ENCODE measurements at places on chromosomes 4 and X.

DNA sequence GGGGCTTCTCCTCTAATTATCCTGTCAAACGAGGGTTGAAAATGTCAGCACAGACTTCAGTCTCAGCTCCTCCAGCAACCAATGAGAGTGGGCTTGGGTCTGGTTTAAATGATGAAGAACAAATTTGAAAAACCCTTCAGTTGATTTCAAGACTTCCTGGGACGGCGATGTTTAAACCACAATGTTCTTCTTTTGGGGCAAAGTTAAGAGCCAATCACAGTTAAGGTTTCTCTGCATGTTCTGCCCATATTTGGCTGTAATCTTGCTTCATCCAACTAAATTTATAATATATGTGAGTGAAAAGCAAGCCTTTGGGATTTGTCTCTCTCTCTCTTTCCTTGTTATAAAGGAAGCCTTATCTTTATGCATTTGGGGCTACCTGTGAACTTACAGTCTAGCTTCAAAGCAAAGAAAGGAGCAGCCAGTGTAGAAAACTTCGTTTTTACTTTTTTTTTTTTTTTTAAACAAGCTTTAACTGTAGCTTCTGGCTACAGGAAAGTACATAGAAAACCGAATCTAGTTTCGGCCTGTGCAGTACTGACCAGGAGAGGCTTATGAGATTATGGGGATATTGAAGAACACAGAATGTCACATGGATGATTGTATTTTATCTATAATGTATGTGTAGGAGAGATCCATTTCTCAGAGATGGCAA lies 46.8 kb upstream of the FAM9C start:
- no peak for DNase-seq

DNA sequence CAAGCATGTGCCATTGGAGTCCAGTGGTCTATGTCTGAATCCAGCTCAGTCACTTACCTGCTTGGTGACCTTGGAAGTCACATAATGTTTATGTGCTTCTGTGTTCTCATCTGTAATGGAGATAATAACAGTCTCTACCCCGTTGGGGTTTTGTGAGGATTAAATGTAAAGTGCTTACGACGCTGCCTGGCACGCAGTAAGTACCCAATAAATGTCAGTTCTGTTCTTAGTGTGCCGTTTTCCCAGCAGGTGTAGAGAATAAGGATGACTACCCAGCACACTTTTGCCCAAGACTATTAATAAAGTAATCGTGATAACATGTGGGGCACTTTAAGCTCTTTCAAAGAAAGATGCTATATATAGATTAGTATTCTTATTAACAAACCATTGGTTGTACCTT lies 56.7 kb downstream of the MTM1 start:
- DNase-seq: no peak

DNA sequence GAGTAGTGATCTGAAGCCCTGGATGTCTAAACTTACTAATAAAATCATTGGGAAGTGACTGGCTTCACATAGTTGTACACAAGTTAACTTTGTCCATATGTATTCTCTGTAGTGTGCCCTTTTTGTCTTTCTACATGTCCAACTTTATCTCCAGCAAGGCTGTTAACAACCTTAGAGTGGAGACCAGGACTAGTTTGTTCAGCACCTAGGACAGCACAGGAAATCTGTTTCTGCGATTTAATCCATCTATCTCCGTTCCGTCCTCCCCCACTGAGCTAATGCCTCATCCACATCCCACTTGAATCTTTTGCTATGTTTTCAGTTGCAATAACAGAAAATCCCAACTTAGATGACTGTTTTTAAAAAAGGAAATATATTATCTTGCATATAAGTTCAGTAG lies 3.4 kb upstream of the ARR3 start:
- no peak for DNase-seq

DNA sequence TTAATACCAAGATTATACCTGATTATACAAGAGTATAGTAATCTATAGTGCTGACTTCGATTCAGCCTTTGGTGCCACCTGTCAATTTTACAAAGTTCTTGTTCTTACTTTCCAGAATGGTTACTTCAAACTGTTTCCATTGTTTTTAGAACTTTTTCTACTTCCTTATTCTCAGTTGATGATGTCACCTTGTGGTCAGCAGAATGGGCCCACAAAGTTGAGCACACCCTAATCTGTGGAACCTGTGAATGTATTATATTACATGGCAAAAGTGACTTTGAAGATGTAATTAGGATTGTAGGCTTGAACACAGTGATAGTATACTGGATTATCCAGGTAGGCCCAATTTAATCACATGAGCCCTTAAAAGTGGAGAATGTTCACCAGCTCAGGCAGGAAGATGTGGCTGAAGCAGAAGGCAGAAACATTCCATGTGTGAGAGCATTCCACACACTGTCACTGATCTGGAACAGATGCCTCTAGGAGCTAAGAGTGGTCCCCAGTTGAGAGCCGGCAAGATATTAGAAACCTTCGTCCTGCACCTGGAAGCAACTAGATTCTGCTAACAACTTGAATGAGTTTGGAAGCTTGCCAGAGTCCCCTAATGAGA lies 6.3 kb upstream of the SGMS2 start:
- DNase-seq: no peak

- DNase-seq: no peak
These were observed 195.4 kb upstream of the PPP1R2C start for GRCh38 chrX:42973321-42973720.

DNA sequence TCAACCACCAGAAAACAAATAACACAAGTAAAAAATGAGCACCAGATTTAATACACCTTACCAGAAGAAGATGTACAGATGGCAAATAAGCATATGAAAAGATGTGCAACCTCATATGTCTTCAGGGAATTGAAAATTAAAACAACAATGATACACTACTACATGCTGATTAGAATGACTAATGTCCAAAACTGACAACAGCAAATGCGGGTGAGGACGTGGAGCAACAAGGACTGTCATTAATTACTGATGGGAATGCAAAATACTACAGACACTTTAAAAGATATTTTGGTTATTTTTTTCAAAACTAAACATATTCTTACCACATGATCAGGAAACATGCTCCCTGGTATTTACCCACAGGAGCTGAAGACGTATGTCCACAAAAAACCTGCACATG lies 140.3 kb downstream of the FRYL start:
- DNase-seq: no peak

DNA sequence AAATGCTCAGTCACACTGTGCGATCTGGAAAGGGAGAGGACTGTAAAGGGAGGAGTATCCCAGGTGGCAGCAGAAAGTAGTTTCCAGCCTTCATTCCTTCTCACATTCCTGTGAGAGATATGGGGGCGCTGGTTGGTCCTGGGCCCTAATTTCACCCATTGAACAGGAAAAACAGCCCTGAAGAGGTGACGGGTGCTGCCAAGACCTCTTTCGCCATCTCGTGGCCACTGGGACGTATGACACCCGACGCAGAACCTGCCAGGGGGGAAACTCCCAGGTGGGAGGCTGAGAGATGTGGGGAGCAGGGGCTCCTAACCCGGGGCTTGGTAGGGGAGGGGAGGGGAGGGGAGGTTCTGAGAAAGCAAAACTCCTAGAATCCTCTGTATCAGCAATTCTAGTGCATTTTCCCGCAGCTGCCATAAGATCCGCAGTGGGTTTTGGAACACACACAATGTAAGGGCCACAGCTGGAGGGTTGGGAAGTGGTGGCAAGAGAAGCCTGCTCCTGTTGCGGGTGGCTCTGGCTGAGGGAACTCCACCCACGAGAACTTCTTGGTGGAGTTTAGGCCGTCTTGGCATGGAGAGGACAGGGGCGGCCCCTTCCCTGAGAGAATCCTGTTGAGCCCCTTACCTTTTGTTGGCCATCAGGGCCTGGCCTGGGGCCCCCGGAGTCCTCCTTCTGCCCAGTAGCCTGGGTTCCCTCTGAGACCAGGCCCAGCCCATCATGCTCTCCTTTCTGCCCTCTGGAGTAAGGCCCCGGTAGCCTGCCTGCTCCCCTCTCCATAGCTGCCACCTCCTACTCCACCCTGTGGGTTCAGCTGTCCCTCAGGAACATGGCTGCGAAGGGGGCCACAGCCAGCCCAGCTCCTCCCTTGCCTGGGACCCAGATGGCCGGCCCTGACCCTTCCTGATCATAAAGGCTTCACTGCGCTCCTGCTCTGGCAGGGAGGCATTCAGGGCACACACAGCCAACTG lies 134.1 kb downstream of the OR13H1 start:
- DNase-seq: peak; percentile 14

DNA sequence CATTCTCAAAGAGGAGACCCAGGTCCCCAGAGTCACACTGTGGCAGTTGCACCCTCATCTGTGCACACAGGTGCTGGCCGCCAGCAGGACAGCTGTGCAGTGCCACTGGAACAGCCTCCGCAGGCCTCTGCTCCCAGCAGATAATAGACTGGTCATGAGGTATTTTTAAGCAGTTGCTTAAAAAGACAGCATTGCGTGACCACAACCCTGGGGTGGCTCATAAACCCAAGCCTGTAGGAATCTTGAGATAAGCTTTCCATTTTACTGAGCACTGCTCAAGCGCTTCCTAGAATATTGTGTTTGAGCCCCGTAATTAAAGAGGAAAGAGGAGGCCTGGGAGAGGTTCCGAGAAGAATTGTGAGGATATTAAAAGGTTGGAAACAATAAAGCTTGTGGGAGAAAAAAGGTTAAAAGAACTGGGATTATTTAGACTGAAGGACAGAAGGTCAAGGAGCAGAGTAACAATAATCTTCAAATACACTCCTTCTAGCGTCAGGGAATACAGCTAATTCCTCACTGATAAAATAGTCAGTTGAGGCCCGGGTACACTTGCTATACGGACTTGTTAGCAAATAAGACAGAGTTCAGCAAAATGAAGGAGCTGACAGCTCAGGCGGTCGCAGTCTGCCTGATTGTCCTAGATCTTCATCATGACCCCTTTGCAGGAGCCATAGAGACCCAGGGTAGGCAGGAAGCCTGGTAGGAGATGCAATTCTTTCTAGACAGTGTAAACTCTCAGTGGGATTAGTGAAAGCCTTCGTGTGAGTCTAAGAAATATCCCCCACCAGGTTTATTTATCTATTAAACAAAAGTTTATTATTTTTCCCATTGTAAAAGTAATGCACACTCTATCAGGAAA lies 86.2 kb upstream of the KIT start:
- DNase-seq: no peak

GRCh38 chrX:154458954-154459778 lies 1.1 kb downstream of the PLXNA3 start:
- DNase-seq: peak; percentile 12

- no peak for DNase-seq
These were observed 36.0 kb downstream of the CCNG2 start for GRCh38 chr4:77193046-77193445.

GRCh38 chr4:164509951-164510350 lies 244.0 kb upstream of the SMIM31 start:
- DNase-seq: no peak

- no peak for DNase-seq
These were observed 496.0 kb upstream of the AGA start for GRCh38 chr4:177938226-177938625.

DNA sequence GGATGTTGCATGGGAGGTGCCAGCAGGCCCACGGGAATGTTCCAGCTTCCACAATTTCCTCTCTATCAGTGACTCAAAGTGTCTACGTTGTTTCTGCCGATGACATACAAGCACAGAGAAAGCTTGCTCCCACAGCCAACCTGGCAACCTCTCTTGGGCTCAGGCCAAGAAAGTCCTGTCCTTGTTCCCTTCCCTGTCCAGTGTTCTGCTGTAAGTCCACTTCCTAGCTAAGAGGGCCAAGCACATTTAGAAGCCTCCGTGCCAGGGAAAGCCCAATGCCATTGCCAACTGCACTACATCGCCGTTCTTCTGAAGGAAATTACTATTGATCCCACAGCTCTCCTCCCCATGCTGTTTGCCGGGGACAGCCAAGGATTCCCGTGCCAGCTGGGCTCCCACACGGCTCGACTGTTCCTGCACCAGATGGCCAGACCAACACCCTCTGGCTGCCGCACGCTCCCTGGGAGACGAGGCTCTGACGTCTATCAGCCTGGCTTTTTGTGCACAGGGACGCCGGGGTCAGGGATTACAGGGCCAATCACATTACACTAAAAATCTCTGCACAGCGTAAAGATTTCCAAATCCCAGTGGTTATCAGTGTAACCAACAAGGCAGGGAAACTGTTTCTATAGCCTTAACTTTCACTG lies 284.0 kb downstream of the BCOR start:
- DNase-seq: no peak

DNA sequence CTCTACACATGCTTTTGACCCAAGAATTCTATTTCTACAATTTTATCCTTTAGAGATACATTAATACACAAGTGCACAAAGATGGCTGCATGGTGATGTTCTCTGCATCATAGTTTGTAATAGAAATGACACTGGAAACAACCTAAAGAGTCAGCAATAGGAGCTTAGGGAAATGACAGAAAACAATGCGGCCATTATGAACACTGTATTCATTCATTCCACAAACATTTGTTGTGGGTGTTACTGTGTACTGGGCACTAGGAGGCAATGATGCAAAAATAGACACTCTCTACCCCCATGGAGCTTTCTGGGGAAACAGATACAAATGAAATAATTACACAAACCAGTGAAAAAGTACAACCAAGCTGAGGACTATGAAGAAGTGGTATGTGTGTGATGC lies 32.0 kb downstream of the IDS start:
- no peak for DNase-seq

DNA sequence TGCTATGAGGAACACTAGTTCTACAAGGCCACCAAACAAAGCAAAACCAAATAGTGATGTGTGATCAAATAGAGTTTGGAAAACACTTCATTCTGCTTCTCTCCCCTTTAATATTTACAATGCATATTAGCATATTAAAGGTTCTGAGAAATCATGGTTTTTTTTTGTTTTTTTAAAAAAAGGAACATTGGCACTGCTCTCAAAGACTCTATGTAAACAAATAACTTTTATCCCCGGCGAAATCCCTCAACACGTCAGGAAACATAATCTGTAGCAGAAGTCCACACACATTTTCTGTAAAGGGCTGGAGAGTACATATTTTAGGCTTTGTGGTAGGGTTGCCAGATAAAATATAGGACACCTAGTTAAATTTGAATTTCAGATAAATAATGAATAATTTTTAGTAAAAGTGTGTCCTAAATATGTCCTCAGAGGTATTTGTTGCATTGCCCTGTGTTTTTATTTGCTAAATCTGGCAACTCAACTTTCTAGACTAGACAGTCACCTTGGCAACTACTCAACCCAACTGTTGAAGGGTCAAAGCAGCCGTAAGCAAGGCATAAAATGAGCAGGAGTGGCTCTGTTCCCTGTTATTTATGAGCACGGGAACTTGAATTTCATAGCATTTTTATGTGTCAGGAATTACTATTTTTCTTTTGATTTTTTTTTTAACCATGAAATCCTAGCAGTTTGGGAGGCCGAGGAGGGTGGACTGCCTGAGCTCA lies 8.6 kb downstream of the SPATA4 start:
- no peak for DNase-seq
